ENCODE measurements at places on chromosomes 1 and 21.
A peak's percentile ranks its signal among the peaks of the same experiment; 100 is the strongest.

- no peak for DNase-seq
Observed at GRCh38 chr1:14944471-14944985, 209.0 kb upstream of the TMEM51 start.

GRCh38 chr21:35168735-35169134 lies 119.6 kb upstream of the RUNX1 start:
- no peak for DNase-seq

DNA sequence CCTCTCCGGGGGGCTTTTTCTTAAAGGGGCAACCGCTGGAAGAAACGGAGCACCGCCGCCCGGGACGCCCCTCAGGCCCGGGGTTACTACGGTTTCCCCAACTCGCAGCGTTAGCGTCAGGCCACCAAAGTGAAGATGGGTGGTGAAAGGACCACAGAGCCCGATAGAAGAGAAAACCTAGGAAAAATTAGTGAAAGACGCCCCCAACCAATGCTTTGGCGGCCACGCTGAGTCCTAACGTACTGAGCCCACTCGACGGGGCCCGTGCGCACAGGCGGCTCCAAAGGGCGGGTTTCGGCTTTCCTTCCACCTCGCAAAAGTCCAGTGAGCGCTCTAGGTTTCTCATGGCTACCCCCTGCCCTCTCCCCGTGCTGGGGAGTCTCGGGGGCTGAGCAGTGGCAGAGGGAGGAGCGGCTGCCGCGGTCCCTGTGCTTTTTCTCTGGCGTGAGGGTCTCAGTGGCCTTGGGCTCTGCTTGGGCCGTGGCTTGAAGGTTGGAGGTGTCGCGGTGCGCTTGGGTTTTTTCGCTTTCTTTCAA lies 12.2 kb upstream of the SPEN start:
- no peak for DNase-seq

DNA sequence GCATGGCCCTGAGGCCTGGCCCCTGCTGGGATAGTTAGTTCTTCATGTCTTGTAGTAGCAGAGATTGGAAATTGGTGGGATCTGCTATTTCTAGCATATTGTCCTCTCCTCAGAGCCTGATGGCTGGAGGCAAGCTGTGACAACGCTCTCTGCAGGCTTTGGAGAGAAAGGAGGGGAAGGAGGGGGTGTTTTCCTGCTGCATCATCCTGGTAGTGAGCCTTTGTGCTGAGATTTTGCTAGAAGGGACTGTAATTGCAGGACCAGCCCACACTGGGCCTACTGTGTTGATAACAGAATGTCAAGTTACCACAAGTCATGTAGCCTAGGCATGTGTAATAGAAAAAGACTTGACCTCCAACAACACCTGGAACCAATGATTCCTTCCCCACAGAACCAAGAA lies 351.0 kb downstream of the SIPA1L2 start:
- no peak for DNase-seq

- DNase-seq: no peak
Observed at GRCh38 chr1:24853649-24854048, 76.4 kb downstream of the RUNX3 start.

GRCh38 chr1:212628046-212628445 lies 19.5 kb downstream of the ATF3 start:
- no peak for DNase-seq

DNA sequence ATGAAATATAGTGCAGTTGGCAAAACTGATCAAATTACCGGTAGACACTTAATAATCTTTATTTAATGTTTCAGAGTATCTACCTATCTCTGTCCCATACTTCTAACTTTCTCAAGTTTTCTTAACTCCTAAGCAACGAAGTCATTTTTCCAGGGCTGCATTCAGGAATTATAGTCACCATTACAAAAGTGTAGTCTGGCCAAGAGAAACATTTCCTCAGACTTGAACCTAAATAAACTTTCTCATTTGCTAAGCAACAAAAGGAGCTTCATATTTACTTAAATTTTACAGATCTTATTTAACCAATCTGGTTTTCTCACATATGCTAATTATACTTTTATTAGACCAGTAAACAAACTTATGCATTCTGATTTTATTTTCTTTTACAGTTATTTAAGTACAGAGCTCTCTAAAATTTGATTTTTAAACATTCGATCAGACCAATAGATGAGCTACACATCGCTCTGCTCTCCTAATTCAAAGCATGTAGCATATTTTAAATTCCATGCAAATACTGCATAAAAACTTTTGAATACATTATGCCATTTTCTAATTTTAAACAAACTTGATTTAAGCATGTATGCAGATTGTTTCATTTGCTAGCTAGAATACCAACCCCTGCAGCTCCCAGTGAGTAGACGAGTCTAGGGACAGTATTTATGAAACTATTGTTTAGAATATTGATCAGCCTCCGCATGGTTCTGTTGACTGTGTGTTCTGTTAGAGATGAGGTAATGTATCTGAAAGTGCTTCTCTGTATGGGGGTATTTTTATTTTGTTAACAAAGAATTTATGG lies 201.4 kb downstream of the CHRM3 start:
- no peak for DNase-seq

DNA sequence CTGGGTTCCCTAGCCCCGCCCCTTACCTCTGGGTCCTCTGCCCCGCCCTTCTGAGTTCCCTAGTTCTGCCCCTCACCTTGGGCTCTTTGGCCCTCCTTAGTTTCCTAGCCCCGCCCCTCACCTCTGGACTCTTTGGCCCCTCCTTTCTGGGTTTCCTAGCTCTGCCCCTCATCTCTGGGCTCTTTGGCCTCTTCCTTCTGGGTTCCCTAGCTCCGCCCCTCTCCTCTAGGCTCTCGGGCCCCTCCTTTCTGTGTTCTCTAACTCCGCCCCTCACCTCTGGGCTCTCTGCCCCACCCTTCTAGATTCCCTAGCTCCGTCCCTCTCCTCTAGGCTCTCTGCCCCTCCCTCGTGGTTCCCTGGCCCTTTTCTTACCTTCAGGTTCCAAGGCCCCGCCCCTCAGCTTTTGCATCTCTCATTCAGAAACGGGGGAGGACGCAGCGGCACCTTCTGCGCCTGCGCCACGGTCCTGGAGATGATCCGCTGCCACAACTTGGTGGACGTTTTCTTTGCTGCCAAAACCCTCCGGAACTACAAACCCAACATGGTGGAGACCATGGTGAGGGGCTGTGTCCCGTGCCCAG lies 88.5 kb downstream of the PTPRU start:
- no peak for DNase-seq

GRCh38 chr1:245054105-245054504 lies 100.7 kb upstream of the KIF26B start:
- DNase-seq: no peak

GRCh38 chr1:181440510-181440909 lies 42.8 kb upstream of the CACNA1E start:
- DNase-seq: no peak

DNA sequence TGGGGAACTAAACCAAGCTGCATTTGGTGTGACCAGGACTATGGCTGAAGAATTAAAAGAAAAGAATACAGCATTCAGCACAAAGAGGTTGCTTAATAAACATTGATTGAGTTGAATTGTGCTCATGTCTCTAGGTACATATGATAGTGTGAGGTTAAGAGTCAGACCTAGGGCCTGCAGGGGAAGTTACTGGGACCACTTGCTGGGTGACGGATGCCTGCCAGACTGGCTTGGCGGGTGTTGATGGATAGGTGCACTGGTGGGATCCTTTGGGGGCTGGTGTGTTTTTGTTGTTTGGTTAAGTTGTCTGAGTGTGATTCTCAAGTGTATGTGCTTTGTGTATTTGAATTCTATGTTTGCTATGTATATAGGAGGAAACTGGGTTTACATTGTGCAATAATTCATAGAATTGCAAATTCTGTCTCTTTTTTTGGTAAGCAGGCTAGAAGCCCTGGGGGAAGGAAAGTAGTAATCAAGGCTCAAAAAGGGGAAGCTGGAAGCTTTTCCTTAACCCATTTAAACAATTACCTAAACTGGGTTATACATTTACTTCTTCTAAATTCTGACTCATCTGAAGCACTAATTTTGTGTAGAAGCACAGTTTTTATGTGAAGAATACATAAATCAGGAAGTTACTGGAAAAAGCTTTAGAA lies 1.8 kb downstream of the CD101 start:
- DNase-seq: no peak

DNA sequence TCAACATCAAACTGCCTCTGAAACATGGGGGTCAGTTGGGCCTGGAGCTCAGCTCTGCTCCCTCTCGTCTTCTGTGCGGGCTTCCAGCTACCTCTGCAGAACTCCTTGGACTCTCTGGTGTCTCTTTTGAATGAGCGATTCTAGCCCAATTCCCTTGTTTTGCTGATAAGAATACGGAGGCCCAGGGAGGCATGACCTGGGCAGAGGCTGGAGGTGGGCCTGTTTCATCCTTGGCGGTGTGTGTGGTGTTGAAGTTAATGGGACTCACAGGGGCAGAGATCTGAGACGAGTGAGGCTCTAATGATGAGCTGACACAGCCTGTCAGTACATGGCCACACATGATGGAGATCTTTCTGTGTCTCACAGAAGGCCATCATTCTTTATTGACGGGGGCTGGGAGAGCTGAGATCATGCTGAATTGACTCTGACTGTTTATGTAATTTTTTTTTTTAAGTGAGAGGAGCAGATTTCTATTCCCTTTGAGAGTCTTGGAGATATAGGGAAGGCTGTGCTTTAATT lies 134.5 kb downstream of the URB2 start:
- no peak for DNase-seq

DNA sequence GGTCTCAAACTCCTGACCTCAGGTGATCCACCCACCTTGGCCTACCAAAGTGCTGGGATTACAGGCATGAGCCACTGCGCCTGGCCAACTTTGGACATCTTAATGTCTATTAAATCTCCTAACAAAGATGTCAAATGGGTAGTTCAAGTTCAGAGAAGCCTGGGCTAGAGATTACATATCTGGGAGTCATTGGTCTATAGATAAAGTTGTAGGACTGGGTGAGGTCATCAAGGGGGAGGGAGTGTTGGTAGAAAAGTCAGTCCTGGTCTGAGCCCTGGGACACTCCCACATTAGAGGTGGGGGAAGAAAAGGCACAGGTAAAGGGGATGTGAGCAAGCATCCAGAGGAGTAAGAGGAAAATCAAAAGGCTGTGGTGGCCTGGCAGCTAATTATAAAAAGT lies 6.6 kb downstream of the UBIAD1 start:
- DNase-seq: no peak

DNA sequence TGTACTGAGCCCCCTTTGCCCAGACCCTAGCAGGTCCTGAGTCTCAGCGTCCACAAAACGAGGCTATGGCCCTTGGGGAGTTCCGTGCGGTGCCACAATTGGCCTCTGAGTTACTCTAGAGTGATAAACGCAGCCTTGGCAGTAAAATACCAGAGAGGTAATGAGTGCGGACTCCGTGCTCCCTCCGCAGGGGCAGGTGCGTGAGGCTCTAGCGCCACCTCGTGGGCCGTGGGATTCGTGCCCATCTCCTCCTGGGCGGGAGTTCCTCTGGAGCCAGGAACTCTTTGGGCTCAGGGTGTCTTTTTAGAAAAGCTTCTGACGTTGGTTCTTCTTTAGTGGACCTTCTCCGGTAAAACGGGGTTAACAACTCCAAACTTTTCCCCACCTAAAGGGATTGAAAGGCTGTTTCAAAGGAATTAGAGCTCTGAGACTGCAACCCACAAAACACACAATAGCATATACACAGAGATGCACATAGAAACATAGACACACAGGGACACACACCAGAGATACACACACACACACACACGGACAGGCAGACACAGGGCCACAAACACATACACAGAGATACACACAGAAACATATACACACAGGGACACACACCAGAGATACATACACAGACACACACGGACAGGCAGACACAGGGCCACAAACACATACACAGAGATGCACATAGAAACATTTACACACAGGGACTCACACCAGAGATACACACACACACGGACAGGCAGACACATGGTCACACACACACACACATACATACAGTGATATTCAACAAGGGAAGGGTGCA lies 99.4 kb downstream of the KCNJ15 start:
- DNase-seq: peak; percentile 20

DNA sequence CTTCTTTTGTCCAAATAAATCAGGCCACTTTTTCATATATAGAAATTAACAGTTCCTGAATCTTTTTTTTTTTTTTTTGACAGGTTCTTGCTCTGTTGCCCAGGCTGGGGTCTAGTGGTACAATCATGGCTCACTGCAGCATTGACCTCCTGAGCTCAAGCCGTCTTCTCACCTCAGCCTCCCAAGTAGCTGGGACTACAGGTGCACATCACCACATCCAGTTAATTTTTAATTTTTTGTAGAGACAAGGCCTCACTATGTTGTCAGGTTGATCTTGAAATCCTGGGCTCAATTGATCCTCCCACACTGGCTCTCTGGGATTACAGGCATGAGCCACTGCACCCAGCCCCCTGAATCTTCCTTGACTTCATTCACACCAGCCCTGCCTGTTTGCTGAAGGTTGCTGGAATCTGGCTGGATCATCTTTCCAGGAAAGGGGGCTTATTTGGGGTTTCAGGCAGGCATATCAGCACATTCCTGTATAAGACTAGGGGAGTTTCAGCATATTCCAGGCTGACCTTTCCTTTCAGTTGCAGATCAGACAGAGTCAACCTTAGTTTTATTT lies 78.2 kb upstream of the ARHGAP29 start:
- DNase-seq: no peak

DNA sequence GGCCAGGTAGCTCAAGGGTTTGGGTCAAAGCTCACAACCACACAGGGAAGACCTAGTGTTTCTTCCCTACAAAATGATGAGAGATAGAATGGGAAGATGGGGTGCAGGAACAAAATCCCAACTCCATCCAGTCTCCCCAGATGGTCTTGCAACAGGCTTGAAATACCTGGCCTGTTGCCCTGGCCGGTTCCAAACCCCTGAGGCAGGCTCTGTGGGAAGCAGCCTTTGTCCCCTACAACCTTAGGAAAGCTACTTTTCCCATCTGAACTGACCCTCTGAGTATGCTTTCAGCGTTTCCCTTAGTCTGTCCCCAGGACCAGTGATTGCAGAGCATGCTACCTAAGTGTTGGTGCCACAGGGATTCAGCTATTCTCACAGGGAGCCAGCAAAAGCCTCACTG lies 104.0 kb downstream of the GDAP2 start:
- no peak for DNase-seq

GRCh38 chr1:45518910-45519309 lies 2.8 kb downstream of the PRDX1 start:
- no peak for DNase-seq

All from stimulated activated CD8-positive, alpha-beta memory T cell treated with anti-CD3 and anti-CD28 coated beads, Interleukin-15, amount 100 ng/mL, for 4 hours (primary cell).